ENCODE measurements at places on chromosomes 12 and 14. TPM values are rescaled to one million over a fixed set of nuclear protein-coding genes. Genes with fewer than 3 reads are reported as not detected.

DNA sequence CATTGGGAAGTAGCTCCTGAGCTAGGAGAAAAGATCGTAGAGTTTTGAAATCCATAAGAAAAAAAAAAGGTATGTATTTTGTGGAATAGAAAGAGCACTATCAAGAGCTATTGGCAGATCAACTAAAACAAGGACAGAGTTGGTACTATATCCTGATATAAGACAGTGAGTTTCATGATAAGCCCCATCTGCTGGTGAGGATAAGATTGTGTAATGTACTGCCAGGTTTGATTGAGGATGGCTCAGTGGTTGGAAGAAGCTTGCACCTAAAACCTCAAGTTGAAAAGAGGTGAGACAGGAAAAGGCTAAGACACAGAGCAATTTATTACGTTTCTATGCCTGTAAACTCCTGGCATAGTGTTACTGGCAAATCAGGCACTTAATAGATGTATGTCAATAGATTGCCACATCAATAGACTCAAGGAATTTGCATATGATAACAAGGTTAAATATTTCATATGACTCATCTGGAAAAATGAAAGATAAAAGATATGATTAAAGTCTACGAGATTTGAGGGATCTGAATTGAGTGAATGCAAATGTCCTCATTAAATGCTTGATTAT, 525.6 kb downstream of the FLRT2 start:
- DNase-seq, result no peak

- DNase-seq, result no peak
Observed at GRCh38 chr14:94977016-94977415, 180.3 kb downstream of the DICER1 start.

DNA sequence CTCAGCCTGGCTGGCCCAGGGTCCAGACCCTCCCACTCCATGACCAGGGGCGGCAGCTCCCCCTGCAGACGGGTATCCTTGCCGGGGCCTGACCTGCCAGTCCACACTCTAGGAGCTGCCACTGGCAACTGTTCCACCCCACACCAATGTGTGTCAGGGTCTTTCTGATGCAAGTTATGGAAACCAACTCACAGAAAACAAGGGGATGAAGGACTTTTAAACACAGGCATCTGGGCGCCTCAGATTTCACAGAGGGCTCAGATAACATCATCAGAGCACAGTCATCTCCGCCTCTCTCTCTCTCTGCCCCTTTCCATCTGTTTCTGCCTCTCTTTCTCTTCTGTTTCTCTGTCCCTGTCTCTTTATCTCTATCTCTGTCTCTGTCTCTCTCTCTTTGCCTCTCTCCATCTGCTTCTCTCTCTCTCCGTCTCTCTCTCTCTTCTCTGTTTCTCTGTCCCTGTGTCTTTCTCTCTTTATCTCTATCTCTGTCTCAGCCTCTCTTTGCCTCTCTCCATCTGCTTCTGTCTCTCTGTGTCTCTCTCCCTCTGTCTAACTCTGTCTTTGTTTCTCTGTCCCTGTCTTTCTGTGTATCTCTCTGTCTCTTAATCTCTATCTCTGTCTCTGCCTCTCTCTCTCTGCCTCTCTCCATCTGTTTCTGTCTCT, 67.4 kb upstream of the FBRSL1 start:
- DNase-seq, result no peak

The HOXC6 gene
- total RNA-seq, result 1.2 TPM

GRCh38 chr14:57918791-57919190, 52.9 kb upstream of the SLC35F4 start:
- DNase-seq, result no peak

The PLD4 gene
- total RNA-seq, result 10.9 TPM

The RAB35 gene
- total RNA-seq, result 28.8 TPM

The PRPH gene
- 4.7 TPM for total RNA-seq

DNA sequence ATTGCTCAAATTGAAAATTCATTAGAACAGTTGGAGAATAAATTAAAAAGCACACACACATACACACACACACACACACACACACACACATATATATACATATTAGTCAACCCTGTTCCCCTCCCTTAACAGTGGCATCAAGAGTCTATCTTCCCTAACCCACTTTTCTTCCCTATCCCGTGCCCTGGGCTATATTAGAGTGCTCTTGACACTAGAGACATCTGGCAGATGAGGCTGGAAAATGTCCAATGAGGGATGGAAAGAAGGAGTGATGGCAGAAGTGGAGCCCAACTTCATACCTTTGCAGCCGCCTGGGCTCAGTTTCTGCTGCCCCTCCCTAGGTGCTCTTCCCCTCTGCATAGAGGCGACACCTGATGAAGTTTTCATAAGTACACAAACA, 172.4 kb upstream of the NUDT4 start:
- no peak for DNase-seq

The B4GALNT3 gene
- 29.2 TPM for total RNA-seq

GRCh38 chr12:51746416-51746815, 102.1 kb downstream of the FIGNL2 start:
- DNase-seq, result no peak

- DNase-seq, result no peak
Observed at GRCh38 chr14:84375235-84375634, 1154.7 kb upstream of the FLRT2 start.

The MMP17 gene
- 6.3 TPM for total RNA-seq

GRCh38 chr12:52032446-52032803, 18.8 kb upstream of the NR4A1 start:
- DNase-seq, result peak; percentile 93

The PLA2G1B gene
- total RNA-seq, result not detected

DNA sequence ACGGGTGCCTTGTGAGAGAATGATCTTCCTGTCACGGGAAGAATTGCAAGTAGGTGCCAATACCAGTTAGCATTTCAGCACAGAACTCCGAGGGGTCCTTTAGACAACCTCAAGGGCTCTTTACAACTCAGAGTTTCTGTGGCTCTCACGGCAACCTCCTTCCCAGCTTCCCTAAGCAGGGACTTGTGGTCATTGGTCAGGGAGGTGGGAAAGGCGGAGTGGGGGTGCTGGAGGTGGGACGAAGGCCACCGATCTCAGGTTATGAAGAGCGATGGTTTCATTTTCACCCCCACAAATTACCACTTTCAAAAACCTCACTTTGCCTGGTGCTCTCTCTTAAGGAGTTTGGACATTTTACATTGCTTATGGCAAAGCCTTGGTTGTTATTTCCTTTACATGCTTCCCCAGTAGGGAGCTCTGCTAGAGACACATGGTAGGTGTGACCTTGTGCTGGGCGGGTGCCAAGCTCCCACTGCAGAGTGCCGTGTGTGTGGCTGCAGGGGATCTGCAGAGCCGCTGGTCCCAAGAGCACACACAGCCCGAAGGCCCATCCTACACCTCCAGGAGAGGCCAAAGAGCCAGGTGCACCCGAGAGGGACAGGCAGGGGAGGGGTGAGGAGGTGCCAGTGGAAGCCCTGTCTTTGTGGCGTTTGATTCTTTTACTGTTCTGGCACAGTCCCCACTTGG, 21.4 kb downstream of the BCL2L14 start:
- no peak for DNase-seq

- no peak for DNase-seq
Observed at GRCh38 chr12:55780685-55781084, 36.8 kb downstream of the SARNP start.

The TBC1D30 gene
- 14.8 TPM for total RNA-seq

DNA sequence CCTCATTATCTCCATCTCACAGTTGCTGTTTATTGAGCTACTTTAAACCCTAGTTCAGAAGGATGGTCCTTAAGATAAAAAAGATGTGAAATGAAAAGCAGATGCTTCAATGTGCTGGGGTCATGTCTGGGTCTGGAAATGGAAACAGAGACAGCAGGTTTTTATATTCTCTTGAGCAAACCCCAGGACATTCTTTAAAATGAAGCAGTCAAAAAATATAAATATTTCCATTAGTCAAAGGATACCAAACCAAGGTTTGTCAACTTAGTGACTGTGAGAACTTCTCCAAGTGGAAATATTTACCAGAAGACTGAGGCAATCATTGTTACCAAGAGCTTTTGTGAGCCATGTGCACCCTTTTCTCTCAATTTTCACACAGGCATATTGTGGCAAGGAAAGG, 102.5 kb upstream of the DIO2 start:
- DNase-seq, result no peak

DNA sequence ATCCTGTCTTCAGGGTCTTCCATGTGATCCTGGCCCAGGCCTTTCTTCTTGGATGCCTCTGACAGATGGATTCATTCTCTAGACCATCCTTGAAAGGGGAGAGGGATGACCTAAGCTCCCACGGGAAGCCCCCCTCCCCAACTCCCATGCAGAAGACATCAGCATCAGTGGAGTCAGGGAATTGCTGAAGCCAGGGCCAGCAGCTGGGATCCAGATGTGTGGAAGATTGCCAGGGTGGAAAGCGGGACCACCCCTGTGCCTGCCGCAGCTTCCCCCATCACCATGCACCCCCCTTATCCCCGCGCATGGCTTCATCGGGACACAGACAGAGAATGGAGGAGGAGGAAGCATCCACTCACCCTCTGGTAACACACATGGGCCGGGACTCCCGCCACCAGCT, 183.6 kb upstream of the PRMT8 start:
- DNase-seq, result no peak

- DNase-seq, result no peak
Observed at GRCh38 chr14:69398818-69399210, 322 bp downstream of the SLC39A9 start.

GRCh38 chr12:50725011-50725942, 38.6 kb upstream of the ATF1 start:
- DNase-seq, result no peak

DNA sequence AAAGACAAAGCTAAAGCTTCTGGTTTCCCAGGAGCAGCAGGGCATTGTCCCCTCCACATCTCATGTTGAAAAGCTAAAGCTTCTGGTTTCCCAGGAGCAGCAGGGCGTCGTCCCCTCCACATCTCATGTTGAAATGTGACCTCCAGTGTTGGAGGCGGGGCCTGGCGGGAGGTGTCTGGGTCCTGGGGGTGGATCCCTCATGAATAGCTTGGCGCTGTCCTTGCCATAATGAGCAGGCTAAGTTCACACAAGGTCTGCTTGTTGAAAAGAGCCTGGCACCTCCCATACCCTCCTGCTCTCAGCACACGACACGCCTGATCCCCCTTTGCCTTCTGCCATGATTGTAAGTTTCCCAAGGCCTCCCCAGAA, 123.7 kb downstream of the PIWIL1 start:
- DNase-seq, result no peak

The ESRRB gene
- total RNA-seq, result not detected

- DNase-seq, result no peak
Observed at GRCh38 chr12:78331181-78331580, 500.5 kb downstream of the NAV3 start.

The AMIGO2 gene
- 34.1 TPM for total RNA-seq

GRCh38 chr12:65894624-65895390, 70.5 kb downstream of the HMGA2 start:
- DNase-seq, result no peak

The STAC3 gene
- total RNA-seq, result not detected

DNA sequence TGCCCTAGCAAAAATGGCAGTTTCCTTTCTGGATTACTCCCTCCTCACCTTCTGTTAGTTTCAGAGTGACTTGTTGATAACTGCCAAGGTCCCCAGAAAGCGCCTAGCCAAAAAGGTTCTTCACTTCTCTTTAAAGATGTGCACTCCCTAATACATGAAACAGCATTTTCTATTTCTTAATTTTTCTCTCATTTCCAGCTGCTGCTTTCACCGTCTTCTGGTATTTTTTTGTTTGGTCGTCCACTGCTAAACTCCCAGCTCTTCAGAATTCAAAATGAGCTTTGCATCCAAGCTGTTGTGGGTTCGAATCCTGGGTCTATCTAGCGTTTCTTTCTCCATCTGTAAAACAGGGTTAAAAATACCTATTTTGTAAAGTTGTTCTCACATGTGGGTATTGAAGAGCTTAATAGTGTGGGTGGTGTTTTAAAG, 397 bp upstream of the BORCS5 start:
- DNase-seq, result no peak

DNA sequence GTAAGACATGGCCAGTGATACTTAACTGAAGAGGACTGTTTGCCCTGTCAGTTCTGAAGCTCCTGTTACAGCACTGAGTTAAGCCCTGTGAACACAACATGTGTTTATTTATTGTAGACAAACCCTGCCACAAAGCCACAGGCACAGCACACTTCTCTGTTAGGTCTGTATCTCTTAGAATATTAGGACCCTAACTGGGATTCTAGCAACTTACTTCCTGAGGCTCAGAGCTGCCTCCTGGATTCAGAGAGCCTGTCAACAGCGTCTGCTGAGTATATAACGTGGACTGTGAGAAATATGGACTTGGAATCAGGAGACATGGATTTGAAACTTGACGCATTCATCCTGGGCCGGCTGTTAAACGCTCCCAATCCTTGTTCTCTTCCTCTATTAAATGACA, 135.0 kb upstream of the HIF1A start:
- no peak for DNase-seq

DNA sequence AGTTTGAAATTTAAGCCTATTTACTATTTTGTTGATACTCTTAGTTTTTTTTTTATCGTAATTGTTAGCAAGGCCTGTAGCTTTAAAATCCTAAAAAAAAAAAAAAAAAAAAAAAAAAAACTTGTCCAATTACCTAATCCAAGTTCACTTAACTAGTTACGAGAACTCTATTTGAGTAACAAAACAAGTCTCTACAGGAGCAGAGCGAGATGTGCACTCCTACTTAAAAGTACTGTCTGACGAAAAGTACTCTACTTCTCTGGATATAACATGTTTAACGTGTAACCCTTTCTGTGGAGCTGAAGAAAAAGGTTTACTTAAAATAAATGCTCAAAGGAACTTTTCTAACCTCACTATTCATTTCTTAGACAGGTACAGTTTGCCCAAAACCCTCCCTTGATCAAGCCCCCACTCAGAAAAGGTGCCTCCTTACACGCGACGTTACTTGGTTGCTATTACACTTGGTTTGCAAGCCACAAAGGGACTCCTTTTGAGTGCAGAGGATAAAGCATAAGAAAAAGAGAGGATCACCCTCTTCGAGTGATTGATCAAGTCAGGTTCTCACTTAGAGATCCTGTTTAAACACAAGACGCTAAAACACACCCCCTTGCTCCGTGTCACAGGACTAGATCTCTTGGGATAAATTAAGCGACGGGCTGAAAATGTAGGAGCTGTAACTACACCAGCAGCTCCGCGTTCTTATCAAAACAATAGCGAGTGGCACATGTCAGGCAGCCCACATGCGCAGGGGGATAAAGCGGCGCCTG, 2.2 kb downstream of the BAZ1A start:
- peak; percentile 51 for DNase-seq

GRCh38 chr12:14185427-14186192, 179.9 kb upstream of the ATF7IP start:
- no peak for DNase-seq

The TMEM30B gene
- 1.8 TPM for total RNA-seq

DNA sequence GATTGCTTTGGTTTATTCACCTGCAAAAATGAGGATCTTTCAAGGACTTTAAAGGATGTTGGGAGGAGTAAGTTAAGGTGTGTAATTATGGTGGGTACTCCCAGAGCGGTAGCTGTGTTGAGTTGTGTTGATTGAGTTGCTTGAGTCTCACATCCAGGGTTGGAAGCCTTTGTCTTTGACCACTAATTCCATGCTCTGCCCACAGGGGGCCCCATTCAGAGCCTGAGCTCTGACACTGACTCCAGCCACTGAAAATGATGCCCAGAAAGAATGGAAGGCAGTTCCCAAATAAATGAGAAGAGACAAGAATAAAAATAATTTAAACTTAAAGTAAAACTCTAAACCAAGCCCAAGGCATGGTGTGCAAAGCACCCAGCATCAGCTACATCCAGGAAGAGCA, 237.4 kb upstream of the PWP1 start:
- no peak for DNase-seq

All from uterus (tissue), 4 donors.